ENCODE measurements at places on chromosomes 7 and 10.

DNA sequence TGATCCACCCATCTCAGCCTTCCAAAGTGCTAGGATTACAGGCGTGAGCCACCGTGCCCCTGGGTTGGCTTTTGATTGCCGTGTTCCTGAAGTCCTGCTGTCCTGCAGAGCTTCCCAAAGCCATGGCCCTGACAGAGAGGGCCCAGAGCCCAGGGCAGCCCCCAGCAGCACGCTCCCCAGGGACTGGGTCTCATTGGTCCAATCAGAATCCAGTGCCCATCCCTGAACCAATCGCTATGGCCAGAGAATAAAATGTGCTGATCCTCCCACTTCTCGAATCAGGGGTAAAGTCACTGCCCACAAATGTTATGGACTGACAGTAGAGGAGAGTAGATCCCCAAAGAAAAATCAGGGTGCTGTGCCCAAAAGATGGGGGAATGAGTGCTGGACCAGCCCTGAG lies 5.0 kb upstream of the C10orf105 start:
- DNase-seq = no peak

GRCh38 chr7:36887233-36887632 lies 162.9 kb upstream of the AOAH start:
- no peak for DNase-seq

GRCh38 chr10:75764974-75765788 lies 333.8 kb downstream of the LRMDA start:
- DNase-seq = no peak

- DNase-seq = no peak
Observed at GRCh38 chr7:5278766-5279165, 4.0 kb upstream of the SLC29A4 start.

- no peak for DNase-seq
Observed at GRCh38 chr10:114691442-114691941, 33.4 kb upstream of the ABLIM1 start.

- no peak for DNase-seq
Observed at GRCh38 chr7:72326811-72327210, 85.3 kb downstream of the CALN1 start.

- DNase-seq = no peak
Observed at GRCh38 chr10:130021383-130021950, 57.4 kb upstream of the EBF3 start.

DNA sequence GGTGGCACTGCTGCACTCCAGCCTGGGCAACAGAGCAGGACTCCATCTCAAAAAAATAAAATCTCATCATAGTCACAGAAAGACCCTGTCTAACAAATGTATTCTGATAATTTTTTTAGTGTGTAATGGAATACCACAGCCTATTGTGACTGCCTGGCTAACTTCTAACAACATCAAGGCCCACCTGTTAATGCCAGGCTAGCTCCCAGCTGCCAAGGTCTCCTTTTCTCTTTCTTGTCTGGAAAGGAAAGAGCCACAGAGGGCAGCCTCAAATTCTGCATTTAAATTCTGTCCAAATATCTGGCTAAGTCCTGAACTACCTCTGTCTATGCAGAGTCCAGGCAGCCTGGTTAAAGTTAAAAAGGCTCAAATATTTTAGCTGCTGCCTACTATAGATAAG lies 700.9 kb downstream of the MAGI2 start:
- DNase-seq = no peak

DNA sequence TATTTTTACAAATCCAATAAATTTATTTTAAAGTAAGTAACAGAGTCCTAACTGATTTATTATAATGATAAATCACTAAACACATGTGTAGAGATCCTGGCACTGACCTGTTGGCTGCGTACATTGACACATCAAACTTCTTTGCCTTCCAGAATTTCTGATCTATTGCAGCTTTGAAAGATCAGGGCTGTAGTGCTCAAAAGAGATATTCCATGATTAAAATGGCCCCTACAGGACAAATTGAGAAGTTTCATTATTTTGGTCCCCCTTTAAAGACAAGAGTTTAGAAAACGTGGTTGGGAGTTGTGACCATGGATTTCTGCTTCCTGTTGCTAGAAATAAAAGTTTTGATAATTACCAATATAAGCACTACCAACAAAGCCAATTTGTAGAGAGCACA lies 87.7 kb upstream of the PDK4 start:
- no peak for DNase-seq

GRCh38 chr7:29412912-29413311 lies 150.7 kb upstream of the PRR15 start:
- no peak for DNase-seq

DNA sequence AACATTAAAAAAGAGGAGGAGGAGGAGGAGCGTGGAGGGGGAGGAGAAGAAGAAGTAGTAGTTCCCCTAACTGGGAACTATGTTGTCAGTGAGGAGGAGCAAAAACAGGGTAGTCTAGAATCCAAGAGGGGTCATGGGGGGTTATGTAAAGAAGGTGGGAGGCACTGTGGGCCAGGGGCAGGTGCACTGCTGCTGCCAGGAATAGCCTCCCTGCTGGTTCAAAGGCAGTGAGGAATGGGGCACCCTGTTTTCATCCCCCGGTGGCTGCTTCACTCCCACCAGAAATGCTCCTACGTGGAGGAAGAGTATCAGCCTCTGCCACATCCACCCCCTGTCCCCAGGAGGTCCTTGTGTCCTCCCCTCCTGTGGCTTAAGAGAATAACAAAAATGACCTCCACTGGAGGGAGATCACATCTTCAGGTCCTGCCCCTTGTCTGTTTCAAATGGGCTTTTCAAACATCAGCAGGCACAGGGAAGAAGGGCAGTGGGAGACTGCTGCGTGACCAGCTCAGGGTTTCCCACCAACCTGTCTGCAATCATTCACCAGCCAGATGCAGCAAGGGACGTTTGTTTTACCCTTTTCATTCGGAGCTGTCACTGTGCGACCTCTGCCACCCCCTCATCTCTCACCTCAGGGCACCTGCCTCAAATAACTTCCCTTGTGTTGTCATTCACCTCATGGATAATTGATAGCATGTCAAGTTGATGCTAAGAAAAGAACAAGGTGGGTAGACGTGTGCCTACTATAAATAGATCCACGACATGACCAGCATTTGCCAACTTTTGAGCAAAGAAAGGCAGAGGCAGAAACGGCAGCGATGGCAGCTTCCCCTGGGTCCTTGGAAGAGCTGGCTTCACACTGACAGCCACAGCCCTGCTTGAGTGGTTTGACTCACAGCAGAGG lies 92.6 kb downstream of the DGKI start:
- DNase-seq = no peak

DNA sequence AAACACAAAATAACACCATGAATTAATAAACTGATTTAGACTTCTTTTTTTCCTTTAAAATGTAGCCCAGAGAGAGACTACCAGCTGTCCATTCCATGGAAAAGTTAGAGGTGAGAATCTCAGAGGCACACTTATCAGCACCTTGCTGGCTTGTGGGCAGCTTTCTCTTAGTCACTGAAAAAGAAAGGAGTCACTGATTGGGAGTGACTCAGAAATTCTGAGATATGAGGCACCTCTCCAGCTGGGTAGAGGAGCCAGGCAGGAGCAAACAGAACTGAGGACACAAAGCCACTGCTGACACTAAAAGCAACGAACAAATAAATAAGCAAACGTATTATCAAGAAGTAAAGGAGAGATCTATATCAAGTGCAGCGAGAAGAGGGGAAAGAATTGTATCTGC lies 310.6 kb downstream of the PARD3 start:
- DNase-seq = no peak

DNA sequence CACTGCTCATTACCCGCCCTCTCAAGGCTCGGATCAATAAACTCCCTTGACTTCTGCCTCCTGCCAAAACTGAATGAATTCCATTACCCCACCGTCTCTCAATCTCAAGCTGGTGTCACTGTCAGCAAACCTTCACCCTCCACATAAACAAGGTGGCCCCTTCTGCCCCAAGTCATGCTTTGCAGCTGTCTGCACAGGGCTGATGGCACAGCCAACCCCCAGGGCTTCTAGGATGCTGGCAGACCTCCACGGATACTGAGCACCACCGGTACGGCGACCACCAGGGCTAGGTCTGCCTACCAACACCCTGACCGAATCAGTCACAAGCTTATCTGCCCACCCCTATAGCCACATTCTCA lies 46.1 kb downstream of the PARD3 start:
- DNase-seq = no peak

- no peak for DNase-seq
Observed at GRCh38 chr7:91005841-91006240, 258.4 kb upstream of the FZD1 start.

GRCh38 chr10:121886997-121887622 lies 40.7 kb downstream of the ATE1 start:
- DNase-seq = peak; percentile 58

- DNase-seq = no peak
Observed at GRCh38 chr10:89695307-89695706, 6.1 kb upstream of the KIF20B start.

DNA sequence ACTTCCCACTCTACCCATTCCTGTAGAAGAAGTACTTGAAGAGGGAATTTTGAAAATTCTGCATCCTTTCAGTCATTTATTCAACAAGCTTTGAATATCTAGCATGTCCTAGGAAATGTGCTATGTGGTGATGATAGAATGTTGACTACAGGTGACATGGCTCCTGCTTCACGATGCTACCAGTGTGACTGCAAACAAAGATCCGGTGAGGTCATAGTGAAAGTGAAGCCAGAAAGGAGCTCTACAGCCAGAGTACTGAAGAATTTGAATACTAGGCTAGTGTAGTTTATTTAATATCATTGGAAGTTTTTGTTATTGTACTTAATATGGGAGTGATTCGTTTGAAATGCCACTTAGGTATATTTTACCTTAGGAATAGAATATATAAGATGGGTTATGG lies 348.1 kb downstream of the TFEC start:
- no peak for DNase-seq

GRCh38 chr10:53827261-53827660 lies 973.8 kb downstream of the PCDH15 start:
- no peak for DNase-seq

DNA sequence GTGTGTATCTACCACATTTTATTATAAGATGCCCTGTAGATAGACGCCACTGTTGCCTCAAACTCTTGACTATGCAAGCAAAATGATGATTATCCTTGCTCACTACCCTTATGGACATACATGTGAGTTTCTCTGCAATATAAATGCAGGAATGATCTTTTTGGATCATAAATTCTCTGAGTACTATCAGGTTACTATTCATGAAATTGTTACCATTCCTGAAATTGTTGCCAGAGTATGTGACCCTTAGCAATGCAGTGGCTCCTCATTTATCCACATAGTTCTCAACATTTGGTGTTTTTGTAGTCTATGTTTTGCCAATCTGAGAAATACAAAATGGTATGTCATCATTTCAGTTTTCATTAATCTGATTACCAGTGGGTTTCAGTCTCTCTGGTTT lies 166.2 kb upstream of the FAM3C start:
- no peak for DNase-seq

- no peak for DNase-seq
Observed at GRCh38 chr10:131398166-131398565, 86.6 kb upstream of the TCERG1L start.

DNA sequence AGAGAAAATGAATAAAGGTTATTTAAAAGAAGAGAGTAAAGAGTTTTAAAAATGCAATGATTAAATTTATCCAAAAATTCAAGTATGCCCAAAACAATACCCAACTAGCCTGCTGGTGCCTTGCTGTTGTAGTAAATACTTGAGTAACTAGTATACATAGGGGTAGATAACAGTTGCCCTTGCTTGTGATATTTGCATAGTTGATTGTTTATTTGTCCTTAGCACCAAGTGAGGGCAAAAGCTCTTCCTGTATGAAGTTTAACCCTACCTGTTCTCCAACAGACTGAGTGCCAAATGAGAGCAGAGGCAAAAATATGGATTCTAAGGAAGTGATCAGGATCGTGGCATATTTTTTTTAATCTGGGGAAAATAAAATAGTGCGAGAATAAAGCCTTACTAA lies 85.0 kb downstream of the PTN start:
- no peak for DNase-seq

DNA sequence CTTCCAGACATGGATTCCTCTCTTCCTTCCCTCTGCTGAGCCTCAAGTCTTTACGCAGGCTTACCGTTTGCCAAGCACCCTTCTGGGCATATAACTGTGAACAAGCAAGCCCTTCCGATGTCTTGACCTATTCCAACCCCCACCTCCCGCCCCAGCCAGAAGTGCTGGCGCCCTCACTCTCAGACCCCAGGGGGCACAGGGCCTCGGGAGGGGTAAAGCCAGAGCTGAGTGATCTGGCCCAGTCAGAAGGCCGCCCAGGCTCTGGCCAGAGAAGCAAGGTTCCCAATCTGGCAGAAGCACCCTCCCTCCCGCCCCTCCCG lies 1.2 kb downstream of the PRRT4 start:
- DNase-seq = no peak

DNA sequence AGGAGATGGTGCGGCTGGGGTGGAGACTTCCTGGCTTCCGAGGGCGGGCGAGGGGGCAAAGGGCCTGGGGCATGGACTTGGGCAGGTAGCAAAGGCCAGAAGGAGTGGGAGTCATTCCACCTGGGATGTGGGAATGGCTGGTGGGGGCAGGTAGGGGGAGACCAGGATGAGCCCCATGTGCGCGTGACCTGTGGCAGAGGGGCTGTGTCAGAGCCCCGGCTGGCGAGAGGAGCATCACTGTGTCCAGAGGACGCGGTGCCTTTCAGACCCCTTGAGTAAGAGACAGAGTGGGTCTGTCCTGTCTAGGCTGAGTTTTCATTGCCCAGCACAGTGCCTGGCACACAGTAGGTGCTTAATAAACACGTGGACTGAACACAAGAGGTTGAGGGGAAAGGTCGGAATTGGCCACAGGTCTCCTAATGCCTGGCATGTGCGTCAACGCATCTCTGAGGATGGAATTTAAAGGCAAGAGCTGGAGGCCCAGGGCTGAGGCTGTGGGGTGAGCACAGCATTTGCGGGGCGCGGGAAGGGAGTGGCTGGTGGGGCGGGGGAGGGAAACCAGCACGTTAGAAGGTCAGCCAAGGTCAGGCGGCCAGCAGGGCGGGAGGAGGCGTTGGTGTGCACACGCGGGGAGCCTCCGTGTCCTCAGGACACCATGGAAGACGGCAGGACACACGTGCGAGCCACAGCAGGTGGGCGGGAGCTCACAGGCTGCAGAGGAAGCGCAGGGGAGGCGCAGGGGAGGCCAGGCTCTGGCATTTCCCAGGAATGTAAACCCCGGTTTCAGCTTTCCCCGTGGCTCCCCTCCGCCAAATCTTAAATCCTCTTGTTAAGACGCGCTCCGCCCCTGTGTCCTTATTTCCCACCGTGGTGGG lies 51.8 kb downstream of the CUX1 start:
- no peak for DNase-seq

DNA sequence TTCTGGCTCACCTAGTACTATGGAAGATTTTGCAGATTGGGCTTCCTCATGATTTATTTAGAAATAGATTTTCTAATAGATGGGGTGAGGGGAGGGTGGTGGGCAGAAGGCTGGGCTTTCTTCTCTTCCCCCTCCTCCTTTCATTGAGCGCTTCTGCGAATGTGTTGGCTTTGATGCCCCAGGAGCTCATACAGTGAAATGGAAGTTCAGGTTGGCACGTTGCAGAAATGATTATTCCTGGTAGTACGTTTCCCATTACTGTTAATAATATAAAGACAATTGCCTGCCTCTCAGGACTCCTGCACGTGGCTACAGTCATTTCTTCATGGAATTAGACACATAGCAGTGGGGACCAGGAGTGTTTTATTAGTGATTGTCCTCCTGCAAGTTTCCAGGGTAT lies 39.8 kb downstream of the TCF7L2 start:
- DNase-seq = no peak
